ENCODE measurements at places on chromosomes 1 and 21.

DNA sequence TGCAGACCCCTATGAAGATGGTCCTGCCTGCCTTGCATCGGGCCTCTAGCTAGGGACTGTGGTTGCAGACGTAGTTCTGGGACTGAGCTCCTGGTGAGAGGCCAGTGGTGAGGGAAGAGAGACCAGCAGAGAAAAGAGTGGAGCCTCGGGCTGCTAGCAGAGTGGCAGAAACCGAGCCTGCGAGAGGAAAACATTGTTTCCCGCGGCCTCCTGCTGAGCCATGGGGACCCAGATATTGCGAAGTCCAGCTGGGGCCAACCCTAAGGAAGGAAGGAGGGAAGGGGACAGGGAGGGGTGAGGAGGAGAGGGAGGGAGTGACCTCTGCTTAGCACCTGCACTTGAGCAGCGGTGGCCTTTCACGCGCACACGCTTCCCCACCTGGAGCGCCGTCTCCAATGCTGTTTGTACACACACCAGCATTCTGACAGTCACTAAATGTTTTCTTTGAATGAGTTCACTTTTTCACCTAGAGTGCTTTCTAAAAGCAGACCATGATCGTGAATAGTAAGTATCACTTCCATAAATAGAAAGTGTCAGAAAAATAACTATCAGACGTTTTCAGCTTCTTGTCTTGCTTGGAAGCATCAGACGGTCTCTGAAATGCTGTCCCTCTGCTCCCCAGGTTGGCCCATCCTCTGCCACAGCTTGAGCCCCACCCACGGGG lies 2.5 kb upstream of the FNDC10 start:
- no peak for DNase-seq

DNA sequence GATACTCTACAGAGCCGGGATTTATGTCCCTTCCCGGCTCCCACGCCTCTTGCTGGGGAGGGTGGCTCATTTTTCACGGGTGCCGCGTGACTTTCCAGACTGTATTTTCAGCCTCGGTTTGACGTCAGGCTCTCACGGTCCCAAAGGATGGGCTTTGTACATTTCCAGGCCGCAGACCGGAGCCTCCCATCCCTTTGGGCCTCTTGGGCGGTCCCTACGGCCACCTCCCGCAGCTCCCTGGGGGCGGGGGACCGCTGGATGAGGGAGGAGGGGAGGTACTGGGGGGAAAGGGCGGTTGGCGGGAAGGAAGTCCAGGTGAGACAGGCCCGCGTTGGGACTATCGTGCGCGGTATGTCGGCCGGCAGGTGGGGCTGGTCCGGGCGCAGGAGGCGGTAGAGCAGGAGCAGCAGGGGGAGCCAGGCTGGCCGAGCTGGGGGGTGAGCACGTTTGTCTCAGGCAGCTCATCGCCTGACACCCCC lies 17.9 kb downstream of the UBL4B start:
- DNase-seq: no peak

- DNase-seq: no peak
Measured at GRCh38 chr1:18246543-18246942, 138.9 kb downstream of the IGSF21 start.

DNA sequence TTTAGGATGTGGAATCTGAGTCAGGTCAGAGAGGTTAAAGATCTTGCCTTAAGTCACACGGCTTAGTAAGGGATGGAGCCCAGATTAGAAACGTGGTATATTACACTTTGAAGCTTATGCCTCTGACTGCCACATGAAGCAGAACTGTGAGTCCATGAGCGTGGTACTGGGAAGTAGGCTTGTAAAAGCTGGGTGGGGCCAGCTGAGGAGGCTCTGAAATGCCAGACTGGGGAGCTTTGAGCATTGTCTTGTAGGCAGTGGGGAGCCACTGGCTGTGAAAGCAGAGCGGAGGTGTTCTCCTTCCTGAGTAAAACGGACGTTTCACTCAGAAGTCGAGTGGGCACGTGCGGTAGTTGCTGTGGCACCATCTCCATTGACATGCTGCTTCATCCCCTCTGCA lies 72.6 kb upstream of the USP24 start:
- no peak for DNase-seq

GRCh38 chr1:48031676-48032075 lies 34.5 kb upstream of the TRABD2B start:
- DNase-seq: no peak

DNA sequence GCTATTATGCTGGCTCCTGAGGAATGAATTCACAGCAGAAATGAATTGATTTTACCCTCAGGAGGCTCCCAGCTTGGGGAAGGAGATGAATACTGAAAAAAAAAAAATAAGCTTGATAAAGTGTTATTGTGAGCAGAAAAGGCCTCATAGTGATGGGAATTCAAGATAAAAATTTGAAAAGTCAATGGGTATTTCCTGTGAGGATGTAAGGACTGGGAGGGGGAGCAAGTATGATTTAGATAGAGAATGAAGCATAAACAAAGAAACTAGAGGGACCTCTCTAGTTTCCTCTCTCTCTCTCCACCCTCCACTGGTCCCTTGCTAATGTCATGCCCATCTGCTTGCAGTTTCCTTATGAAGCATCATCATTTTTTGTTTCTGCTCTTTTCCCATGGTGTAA lies 439.0 kb upstream of the PLXNA2 start:
- DNase-seq: no peak

DNA sequence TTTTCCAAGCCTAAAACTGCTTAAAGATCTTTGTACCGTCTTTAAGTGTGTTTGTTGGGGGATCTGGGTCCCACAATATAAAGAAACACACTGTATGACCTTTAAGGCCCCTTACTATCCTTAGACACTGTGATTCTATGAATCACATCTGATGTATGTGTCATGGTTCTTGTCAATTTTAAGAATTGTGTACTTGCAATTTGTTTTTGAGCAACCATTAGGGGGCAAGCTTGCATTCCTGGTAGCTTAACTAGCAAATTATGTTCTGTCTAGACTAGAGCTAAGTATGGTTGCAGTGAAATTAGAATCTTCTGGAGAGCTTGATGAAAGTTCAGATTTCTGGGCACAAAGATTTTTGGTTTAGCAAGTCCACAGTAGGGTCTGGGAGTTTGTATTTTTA lies 219.5 kb downstream of the TPR start:
- no peak for DNase-seq

GRCh38 chr1:6554907-6555778 lies at the start of gene TAS1R1:
Gene TAS1R1, plus strand, starts transcription at chr1:6555307. Its CDS starts 67 bp downstream, at chr1:6555374.
- no peak for DNase-seq

GRCh38 chr1:11779715-11780379 lies 17.9 kb downstream of the C1orf167 start:
- DNase-seq: no peak

DNA sequence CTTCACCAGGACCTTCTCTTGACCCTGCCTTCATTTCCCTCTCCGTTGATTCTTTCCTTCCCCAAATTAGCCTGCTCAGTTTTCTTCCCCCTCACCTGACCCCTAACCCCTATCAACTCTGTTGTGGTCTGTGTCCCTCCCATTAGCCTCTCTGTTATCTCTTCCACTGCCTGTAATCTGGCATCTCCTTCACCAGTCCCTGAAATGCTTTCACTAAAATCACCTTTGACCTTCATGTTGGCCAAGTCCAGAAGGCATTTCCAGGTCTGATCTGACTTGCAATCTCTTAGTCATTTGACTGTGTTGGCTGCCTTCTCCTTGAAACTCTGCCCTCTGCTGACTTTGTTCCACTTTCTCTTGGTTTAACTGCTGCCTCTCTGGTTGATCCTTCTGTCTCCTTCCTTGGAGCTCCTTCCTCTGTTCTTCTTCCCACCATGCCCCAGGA lies 28.2 kb downstream of the ATP8B2 start:
- peak; percentile 83 for DNase-seq

- DNase-seq: no peak
Measured at GRCh38 chr1:75129660-75129982, 4.6 kb upstream of the LHX8 start.

- DNase-seq: peak; percentile 45
Measured at GRCh38 chr1:25458541-25459298, 28.0 kb downstream of the MACO1 start.

DNA sequence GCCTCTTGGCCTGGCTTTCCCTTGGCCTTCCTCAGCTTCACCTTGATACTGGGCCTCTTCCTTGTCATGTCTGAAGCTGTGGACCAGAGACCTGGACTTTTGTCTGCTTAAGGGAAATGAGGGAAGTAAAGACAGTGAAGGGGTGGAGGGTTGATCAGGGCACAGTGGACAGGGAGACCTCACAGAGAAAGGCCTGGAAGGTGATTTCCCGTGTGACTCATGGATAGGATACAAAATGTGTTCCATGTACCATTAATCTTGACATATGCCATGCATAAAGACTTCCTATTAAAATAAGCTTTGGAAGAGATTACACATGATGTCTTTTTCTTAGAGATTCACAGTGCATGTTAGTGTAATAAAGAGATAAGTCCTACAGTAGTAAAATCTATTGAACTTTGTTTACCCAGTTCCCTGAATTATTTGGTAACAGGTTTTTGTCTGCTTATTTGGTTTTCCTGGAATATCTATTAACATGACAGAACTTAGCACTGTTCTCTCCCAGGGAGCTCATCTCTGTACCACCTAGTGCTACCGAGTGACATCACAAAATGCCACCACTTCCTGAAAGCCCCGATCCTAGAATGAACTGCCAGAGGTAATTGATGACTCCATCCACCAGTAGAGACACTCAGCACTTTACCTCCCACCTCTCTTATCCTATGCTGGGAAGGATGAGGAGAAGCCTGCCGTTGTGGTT lies 22.2 kb downstream of the UBE2T start:
- no peak for DNase-seq

- DNase-seq: no peak
Measured at GRCh38 chr1:160177231-160177630, 13.1 kb upstream of the CASQ1 start.

DNA sequence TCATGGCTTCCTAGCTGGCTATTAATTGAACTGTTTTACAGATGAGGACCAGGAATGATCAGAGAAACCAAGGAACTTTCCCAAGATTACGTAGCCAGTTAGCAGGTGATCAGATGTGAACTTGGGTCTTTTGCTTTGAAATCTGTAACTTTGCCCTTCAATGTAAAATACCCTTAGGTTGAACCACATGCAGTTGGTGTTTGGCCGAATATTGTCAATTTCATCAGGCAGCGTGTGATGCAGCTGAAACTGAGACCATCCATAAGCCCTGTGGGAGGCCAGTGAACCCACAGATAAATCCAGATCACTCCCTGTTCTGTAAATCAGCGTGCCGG lies 150.8 kb downstream of the ETS2 start:
- DNase-seq: no peak

DNA sequence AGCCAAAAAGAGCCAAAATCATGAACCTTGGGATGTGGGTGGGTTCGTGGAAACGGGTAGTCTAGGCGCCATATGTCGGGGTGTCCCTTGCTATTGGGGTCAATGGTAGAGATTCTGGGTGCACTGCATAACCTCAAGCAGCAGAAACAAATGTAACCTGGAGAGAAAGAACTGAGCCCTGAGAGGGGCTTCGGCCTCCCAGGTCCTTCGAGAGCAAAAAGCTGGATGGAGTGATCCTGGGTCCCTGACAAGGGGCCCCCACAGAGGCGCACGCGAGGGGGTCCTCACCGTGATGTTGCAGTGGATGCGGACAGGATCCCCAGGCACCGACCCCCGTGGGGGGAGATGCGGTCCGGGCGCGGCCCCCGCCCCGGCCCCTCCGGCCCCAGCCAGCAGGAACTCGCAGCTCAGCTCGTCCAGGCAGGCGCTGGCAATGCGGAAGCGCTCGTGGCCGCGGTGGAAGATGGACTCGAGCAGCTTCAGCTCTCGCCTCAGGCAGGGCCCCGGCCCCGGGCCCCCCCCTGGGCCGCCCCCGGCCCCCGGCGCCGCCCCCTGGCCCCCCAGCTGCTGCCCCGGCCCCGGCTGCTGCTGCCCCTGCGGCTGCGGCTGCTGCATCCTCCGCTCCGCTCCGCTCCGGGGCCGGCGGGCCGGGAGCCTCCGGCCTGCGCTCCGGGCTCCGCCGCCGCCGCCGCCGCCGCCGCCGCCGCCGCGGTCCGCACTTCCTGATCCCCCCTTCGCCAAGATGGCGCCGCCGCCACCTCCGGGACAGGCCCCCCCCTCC lies at the start of gene UBE2Q1:
Gene UBE2Q1, minus strand, starts transcription at position 724 of the 781 bp plus-strand sequence. Its CDS starts 109 bp downstream, at position 615.
- DNase-seq: peak; percentile 55

DNA sequence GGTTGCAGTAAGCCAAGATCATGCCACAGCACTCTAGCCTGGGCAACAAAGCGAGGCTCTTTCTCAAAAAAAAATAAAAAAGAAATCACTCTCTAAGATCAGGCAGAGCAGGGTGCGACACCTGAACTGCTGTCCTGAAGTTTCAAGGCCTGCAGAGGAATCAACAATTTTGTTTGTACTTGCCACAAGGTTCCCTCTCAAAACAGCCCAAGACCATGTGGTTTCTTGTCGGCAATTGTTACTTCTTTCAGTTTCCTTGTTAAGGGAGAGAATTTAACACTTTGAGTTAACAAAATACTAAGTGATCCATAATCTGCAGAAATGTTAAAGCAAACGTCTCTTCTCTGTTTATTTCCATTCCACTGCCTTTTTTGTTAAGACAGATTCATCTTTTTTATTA lies 36.5 kb downstream of the MACO1 start:
- DNase-seq: no peak

DNA sequence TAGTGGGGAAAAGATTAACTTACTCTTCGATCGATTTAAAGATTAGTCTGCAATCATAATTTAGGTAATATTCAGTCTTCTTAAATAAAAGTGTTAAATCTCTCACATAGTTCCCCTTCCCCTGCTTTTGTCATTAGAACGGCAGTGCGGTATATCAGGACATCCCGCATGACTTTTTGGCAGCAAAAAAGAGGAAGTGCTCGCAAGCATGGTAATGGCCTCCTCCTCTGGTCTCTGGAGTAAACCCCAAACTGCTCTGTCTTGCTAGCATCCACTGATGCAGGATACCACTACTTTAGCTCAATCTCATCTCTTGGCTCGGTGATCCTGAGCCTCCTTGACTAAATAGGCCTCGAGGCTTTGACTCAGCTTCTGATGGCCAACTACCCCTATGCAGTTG lies 78.7 kb upstream of the VAV3 start:
- DNase-seq: peak; percentile 63

DNA sequence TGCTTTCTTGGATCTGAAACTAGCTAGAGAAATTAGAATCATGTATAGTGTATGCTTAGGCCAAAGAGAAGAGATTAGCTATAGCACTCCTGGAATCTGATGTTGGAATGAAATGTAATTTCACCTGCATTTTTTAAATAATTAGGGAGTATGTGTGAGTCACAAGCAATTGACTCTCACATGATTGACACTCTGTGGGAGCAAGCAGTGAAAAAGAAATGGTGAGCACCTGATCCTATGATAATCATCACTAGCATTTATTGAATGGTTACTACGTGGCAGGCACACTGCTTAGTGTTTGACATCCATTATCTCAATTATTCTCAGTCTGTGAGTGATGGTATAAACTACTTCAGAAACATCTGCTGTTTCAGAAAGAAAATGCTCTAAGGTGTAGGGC lies 176.6 kb downstream of the NRIP1 start:
- no peak for DNase-seq

Measured in suppressor macrophage treated with lipopolysaccharide for 4 hours (primary cell).